ENCODE measurements at places on chromosomes 12 and 14.

- no peak for DNase-seq
Observed at GRCh38 chr12:20128928-20129327, 239.4 kb upstream of the PDE3A start.

- DNase-seq, result no peak
Observed at GRCh38 chr12:105227879-105228278, 8.1 kb downstream of the APPL2 start.

- no peak for DNase-seq
Observed at GRCh38 chr12:88923631-88924030, 343.4 kb upstream of the KITLG start.

DNA sequence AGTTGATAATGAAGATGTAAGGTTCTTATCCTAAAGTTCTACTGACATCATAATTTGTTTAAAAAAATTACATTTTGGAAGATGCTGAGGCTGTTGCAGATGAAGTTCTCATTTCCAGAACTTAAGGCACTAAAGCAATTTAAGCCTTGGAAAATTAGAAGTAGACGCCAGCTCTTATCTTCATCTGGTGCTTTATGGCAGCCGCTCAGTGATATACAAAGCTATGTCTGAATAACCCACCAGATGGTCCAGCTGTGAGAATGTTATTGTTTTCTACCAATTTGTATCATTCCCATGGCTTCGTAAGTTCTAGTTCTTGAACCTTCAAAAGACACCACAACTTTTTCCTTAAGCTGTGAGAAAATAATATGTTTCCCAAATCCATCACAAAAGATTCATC lies 212.1 kb upstream of the ARID2 start:
- DNase-seq, result no peak

GRCh38 chr12:80183939-80184338 lies 84.6 kb downstream of the OTOGL start:
- no peak for DNase-seq

DNA sequence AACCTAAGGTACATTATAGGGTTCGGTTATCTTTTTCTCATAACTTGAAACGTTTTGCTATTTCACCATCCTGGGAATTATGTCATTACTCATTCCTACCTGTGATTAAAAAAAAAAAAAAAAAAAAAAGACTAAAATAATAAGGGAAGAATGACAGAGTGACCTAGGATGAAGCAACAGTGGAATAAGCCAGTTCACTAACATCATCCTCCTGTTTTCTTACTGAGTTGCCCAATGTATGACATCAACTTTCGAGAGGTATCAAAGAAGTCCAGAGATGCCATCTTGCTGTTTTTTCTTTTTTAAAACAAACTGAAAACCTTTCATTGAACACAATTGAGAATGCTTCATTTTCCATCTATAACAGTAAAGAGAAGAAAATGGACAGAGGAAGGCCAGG lies 42.8 kb downstream of the AMN start:
- DNase-seq, result no peak

DNA sequence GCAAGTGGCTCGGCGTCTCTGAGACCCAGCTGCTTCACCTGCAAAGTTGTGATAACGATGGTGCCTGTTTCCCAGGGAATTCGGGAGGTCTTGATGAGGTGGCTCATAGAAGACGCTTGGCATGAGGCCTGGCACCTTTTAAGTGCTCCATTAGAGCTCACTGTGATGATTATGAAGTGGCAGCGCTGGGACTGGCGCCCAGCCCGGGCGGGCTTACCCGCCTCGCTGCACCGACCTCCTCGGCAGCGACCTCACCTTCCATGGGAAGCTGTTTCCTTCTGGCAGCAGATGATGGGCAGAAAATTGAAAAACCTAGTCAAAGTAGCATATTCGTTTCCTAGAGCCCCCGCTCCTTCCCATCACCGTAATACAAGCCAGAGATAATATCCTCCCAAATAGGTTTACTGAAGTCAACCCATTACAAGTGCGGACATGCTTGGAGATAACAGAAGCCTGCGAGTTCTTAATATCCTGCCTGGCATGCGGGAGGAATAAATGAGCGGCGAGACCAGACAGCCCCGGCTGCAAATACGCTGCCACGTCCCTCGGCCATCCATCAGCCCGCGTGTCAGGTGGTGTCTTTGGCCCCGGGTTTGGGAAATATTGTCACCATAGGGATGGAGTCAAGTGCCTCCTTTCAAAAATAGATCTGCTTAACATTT lies 35.2 kb upstream of the DLK1 start:
- no peak for DNase-seq

GRCh38 chr12:5197131-5197530 lies 153.5 kb downstream of the KCNA5 start:
- DNase-seq, result no peak

DNA sequence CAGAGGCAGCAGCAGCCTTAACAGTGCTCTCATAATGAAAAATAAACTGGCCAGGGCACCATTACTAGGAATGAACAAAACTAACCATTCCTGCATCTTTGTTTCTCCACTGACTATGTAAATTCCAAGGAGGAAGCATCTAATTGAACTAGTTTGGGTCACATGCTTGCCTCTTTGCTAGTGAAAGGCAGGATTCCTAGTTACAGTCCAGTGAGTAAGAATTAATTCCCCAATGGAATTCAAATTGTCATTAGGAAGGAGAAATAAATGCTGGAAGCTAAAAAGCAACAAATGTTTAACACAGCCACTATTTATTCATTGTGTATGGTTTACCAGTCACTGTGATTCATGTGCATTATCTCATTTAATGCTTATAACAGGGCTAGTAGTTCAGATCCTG lies 316.0 kb downstream of the CCDC91 start:
- no peak for DNase-seq

GRCh38 chr12:30911207-30911606 lies 15.3 kb upstream of the TSPAN11 start:
- no peak for DNase-seq

DNA sequence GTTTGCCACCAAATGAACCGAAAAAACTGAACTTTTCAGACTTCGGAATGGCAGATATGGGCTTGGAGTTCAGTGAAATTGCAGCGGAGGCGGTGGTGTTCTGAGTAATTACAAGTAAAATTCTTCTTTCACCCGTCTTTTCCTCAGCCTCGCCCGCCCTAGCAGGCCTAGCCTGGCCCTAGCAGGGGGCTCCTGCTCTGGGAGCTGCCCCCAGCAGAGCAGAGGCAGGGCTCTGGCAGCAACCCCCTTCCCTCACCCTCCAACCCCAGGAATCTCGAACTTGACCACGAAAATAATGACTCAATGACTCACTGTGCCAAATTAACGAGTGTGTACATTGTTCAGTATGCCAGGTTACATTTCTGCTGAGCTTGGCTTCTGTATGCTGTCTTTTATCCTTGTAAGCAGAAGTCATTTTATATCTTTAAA lies 1.1 kb downstream of the PAPLN start:
- DNase-seq, result no peak

DNA sequence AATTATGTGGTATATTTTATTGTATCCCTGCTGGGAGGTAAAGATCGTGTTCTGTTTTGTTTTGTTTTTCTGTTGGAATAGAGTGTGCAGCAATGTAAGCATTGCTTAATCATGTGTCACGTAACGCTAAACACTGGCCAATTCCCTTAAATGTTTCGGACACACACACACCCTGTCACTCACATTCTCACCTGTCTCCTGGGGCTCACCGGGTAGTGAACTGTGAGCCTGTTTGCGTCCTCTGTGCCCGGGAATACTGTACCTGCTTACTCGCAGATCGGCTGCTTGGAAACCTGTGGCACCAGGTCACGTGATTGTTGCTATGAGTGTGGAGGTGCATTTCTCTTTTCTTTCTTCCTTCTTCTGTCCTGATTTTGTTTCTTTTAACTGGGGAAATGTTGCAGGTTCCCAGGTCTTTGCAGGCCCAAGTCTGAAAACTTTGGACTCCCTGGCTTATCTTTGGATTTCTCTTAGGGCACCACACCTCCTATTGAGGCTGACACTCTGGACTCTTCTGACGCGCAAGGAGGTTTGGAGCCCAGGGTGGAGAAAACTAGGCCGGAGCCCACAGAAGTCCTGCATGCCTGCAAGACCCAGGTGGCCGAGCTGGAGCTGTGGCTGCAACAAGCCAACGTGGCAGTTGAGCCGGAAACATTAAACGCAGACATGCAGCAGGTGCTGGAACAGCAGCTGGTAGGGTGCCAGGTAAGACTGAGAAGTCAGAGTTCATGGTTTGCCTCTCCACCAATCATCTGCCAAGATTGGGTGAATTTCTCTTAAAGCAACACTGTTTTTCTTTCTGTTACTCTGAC lies 181.1 kb downstream of the ESR2 start:
- no peak for DNase-seq
